ENCODE measurements at places on chromosomes 1 and 21.
A peak's percentile ranks its signal among the peaks of the same experiment; 100 is the strongest.

DNA sequence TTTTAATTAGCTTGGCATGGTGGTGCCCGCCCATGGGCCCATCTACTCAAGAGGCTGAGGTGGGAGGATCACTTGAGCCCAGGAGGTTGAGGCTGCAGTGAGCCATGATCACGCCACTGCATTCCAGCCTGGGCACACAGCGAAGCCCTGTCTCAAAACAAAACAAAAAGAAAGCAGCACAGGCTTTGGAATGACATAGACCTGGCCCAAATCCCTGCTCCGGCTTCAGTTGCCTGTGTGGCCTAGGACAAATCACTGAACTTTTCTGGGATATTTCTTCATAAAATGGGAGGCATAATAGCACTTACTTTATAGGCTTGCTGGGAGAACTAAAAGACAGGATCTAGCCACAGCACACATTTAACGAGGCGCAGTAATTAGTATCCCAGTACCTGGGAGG, 2.4 kb downstream of the PEAR1 start:
- DNase-seq: no peak

DNA sequence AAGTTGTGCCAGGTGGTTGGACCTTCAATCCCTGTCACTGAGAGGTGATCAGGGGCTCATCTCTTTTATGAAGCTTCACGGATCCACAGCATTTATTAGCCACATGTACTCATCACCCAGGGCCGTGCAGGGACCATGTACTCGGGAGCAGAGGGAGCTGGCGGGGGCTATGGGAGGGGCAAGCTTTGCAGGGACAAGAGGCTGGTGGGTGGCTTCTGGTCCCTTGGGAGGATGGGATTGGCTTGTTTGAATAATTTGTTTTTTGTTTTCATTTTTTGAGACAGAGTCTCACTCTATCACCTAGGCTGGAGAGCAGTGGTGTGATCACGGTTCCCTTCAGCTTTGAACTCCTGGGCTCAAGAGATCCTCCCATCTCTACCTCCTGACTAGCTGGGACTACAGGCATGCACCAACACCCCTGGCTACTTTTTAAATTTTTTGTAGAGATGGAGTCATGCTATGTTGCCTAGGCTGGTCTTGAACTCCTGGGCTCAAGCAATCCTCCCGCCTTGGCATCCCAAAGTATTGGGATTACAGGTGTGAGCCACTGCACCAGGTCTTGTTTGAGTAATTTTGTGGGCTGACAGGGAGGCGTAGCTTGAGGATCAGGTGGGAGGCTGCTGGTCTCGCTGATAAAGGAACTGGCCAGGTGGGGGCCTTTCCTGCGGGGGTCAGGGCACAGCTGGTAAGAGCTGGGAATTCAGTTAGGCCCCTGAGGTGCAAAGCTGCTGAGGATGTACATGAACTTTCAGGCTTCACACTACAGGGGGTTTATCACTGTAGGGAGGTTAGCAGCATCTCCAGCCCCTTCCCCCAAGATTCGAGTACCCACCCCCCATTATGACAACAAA, 308.0 kb upstream of the C1orf174 start:
- DNase-seq: no peak

DNA sequence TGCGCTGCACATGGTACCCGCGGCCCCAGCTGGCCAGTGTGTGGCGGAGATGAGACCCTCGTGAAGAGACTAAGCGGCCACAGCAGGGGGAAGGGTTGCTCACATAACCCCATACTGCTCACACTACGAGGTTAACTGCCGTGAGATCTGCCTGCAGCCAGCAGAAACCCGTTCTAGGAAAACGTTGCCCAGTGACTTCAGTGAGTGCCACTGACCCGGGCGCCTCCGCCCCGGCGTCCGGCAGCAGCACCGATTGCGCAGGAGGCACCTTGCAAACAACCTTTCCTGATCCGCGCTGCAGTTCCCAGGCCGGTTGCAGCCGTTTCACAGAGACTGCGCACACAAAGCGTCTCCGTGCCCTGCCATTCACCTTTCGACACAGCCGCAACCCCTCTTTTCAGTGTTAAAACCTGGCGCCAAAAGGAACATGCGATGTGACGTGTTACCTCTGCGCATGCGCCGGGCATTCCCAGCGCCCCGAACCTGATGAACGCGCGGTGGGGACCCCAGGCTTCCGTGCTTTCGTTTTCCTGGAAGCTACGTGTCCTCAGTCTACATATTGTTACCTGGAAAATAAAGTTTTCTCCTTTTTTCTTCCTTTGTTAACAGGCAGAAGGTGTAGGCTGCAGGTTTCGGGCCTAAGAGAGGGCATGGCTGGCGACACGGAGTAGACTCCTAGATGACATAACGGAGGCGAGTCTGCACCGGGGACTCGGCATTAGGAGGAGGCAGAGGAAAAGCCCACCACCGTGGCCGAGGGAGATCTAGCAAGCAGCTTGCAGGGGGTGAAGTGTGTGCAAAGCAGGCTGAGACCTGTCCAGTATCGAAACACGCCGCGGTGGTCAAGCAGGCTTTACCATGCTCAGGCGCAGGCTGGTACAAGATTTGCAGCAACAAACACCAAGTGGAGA, 8.9 kb downstream of the VPS26C start:
- peak; percentile 93 for DNase-seq

DNA sequence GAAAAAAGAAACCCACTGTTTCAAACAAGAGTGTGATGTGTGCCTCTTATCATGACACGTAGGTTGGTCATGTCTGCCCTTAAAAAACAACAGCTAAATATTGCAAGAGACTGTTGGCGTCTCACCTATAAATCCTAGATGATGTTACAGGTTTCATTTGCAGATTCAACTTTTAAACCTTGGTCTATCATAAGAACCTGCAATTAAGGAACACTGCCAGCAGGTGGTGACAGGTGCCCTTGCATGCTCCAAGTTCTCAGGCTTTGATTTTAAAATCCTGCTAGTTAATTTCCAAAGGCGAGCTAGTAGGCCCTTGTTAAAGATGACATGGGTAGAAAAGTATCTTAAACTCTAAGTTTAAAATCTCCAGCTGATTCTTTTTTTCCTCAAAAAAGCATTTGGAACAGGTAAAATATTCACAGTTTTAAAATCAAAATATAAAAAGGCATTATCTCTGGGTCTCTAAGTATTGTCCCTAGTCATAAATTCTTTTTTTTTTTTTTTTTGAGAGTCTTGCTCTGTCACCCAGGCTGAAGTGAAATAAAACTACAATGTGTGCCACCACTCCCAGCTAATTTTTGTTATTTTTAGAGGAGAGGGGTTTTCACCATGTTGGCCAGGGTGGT, 39.1 kb downstream of the CLSTN1 start:
- DNase-seq: peak; percentile 81

- no peak for DNase-seq
Measured at GRCh38 chr1:240649733-240650721, 38.1 kb upstream of the GREM2 start.

DNA sequence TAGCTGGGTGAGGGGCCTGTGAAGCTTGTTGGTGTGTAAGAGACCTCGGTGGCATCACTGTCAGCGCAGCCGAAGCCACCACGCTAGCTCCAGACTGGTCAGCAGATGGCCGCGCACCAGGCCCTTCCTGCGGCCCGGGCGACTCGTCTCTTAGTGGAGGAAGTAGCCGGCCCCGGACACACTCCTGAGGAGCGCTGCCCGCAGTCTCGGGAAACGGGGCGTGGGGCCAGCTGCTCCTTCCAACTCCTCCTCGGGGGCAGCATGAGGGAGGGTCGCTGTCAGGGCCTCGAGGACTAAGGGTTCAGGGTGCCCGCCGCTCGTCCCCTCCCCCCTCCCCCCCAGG, 20.4 kb downstream of the H3-3A start:
- DNase-seq: no peak

DNA sequence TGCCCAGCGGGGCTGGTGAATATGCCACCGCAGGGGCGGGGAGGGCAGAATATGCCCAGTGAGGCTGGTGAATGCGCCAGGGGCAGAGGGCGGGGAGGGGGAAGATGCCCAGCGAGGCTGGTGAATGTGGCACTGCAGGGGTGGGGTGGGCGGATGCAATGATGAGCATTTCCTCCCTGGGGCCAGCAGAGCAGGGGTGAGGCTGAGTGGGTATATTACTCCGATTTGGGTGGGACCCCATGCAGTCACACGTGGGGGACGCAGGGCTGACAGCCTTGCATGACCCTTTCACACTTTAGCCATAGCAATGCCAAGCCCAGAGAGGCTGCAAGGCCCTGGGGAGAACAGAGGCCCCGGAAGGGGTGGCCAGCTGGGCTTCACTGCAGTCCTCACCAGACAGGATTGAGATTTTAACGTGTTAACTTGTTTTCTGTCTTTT, 9.3 kb upstream of the SLX9 start:
- DNase-seq: peak; percentile 75

DNA sequence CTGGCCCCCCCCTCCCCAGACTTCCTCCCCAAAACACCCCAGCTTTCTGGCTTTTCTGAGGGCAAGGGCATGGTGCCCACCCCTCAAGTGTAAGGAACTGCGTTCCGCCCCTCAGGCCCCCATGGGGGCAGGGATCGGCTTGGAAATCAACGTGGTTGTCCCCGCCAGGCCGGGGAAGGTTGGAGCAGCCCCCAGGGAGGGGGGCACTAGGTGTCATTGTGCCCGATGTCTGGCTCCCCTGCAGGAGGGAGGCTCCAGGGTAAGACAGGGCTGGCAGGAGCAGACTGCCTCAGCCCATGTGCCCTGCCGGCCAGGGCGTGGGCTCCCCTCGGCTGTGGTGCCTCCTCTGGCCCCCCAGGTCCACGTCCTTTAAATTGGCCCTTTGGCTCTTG, 7.4 kb upstream of the TFAP2E start:
- DNase-seq: no peak

DNA sequence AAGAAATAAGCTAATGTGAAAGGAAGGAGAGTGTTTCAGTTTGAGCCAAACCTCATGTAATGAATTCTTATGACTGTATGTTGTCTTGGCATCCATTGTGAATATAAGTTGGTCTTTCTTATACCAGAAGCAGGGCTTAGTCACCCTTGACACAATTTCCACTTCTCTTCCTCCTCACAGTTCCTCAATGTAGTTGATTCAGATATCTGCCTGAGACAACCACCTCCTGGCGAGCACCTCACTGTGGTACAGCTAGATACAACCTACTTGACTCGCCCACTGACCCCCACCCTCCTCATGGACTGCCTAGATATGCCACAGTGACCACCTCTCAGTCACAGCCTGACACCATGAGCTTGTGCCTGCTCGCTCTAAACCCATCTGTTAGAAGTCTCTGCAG, 45.6 kb downstream of the KYAT3 start:
- no peak for DNase-seq

GRCh38 chr1:25896266-25896665, 10.0 kb downstream of the STMN1 start:
- DNase-seq: no peak

DNA sequence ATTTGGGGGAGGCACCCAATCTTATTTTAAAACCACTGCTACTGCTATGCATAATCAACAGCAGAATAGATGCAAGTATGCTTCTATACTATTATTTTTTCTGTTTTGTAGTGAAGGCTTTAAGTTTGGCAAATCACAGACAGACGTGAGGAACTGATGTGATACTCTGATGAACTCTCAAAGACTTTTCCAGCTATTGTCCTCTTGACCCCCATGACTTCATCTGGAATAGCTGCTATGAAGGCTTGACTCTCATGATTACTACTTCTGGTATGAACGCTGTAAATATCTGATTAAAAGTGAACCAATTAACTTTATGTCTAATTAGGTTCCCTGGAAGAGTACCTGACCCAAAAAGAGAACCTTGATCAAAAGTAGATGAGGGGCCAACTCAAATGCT, 49.1 kb downstream of the EYA3 start:
- DNase-seq: no peak

GRCh38 chr1:206769304-206769731, 1.3 kb upstream of the IL19 start:
- peak; percentile 94 for DNase-seq

- DNase-seq: peak; percentile 73
Measured at GRCh38 chr1:54081306-54082270, 28.2 kb downstream of the TCEANC2 start.

- DNase-seq: no peak
Measured at GRCh38 chr1:205168291-205168690, 43.2 kb downstream of the DSTYK start.

DNA sequence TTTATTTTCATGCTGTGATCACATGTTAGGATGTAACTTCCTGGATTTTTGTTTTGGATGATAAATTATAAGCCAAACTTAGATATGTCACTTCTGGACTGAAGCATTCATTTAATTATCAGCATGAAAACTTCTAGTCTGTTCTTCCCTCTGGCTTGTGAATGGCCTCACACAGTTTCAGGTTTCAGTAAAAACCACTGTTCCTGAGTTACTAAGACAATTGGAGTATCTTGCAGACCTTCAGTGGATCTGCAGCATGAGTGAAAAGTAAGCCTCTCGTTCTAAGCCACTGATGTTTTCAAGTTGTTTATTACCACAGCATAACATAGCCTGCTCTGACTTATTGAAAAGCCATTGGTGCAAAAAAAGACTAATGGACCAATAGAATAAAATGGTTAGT, 55.3 kb upstream of the RGS21 start:
- DNase-seq: no peak

GRCh38 chr1:93239863-93240262, 59.3 kb downstream of the CCDC18 start:
- DNase-seq: no peak

DNA sequence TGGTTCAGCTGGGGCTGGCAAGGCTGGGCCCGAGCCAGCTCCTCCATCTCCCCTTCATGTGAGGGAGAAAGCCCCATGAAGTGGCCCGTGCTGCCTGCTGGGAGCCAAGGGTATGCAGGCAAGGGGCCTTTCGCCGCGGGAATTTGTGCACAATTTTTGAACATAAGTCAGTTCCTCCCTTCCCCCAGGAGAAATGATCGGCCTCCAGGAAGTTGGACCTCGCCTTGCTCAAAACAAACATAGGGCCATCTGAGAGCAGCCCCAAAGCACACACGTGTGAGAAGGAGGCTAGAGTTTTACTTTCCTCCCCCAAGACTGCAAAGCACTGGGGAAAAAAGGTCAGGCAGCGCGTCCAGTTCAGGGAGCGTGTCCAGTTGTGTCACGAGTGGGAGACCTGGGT, 64.7 kb downstream of the PRDM16 start:
- no peak for DNase-seq

GRCh38 chr1:211885747-211886522, 55.4 kb upstream of the LPGAT1 start:
- DNase-seq: no peak

- no peak for DNase-seq
Measured at GRCh38 chr1:19812875-19813642, 2.0 kb downstream of the RNF186 start.

GRCh38 chr1:185419718-185420117, 102.7 kb upstream of the IVNS1ABP start:
- DNase-seq: no peak

- DNase-seq: no peak
Measured at GRCh38 chr1:2074944-2075740, 24.9 kb downstream of the PRKCZ start.

- no peak for DNase-seq
Measured at GRCh38 chr1:213211201-213211600, 160.2 kb downstream of the RPS6KC1 start.

GRCh38 chr1:17606826-17607440, 67.4 kb downstream of the ARHGEF10L start:
- DNase-seq: peak; percentile 67

GRCh38 chr1:182624577-182624976, 20.4 kb upstream of the RGS16 start:
- no peak for DNase-seq

- peak; percentile 67 for DNase-seq
Measured at GRCh38 chr1:184890539-184890973, 83.8 kb downstream of the NIBAN1 start.

GRCh38 chr21:29297483-29298347, 1.0 kb upstream of the BACH1 start:
- no peak for DNase-seq

- no peak for DNase-seq
Measured at GRCh38 chr1:12279003-12279402, 49.2 kb downstream of the VPS13D start.
